ENCODE measurements at places on chromosomes 7 and 10. TPM values are rescaled to one million over a fixed set of nuclear protein-coding genes. Genes with fewer than 3 reads are reported as not detected.

GRCh38 chr10:62046522-62047227 lies 145.2 kb downstream of the ARID5B start:
- DNase-seq, result no peak

- DNase-seq, result no peak
Measured at GRCh38 chr7:120949393-120949911, 1.1 kb upstream of the ING3 start.

Gene CPA2
- total RNA-seq, result 1.2 TPM

Gene CDC14C
- total RNA-seq, result 0.18 TPM

DNA sequence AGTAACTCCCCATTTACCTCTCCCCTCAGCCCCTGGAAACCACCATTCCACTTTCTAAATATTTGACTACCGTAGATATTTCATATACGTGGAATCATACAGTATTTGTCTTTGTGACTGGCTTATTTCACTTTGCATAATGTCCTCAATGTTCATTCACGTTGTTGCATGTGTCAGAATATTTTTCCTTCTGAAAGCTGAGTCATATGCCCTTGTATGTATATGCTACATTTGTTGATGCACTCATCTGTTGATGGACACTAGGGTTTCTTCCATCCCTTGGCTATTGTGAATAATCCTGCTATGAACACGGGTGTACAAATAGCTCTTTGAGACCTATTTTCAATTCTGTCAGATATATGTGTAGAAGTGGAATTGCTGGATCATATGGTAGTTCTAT lies 25.8 kb upstream of the TSPAN13 start:
- DNase-seq, result no peak

GRCh38 chr7:46229409-46229808 lies 308.3 kb upstream of the IGFBP3 start:
- DNase-seq, result no peak

GRCh38 chr7:1853431-1853985 lies 183.4 kb downstream of the ELFN1 start:
- no peak for DNase-seq

DNA sequence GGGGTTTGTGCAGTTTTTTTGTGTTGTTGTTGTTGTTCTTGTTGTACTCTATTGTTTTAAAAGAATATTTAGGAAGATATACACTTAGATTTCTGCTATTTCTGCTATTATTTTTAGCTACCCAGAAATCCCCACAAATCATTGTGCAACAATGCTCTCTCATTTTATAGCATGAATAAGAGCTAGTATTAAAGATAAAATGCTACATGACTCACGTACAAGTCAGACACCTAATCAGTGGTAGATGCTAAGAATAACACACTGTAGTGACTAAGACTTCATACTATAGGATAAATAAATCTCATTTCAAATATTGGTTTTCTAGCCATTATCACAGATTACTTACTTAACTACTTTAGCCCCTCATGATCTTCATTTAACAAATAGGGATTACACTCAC lies 920.5 kb downstream of the KCNMA1 start:
- no peak for DNase-seq

DNA sequence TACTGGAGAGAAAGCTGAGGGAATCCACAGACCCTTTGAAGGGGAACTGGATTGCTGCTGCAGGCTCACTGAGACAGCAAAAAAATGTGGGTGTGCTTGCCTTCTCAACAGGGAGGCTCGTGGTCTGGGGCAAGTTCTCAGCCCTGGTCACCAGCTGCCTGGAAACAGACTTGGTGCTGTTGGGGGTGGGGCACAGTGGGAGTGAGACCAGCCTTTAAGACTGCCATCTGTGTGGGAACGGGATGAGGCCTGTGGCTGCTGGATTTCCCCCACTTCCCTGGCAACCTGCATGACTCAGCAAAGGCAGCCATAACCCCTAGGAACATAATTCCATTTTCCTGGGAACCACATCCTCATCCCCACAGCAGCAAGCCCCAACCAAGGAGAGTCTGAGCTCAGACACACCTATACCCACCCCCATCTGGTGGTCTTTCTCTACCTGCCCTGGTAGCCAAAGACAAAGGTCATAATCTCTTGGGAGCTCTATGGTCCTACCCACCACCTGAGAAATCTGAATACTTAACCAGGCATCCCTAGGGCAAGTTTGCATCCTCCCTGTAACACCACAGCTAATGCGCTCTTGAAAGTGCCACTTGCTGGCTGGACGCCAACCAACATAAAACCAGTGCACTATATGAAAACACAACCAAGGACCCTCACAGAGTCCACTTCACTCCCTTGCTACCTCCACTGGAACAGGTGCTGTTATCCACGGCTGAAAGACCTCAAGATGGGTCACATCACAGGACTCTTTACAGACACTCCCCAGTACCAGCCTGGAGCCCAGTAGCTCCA lies 45.0 kb upstream of the TFEC start:
- no peak for DNase-seq

DNA sequence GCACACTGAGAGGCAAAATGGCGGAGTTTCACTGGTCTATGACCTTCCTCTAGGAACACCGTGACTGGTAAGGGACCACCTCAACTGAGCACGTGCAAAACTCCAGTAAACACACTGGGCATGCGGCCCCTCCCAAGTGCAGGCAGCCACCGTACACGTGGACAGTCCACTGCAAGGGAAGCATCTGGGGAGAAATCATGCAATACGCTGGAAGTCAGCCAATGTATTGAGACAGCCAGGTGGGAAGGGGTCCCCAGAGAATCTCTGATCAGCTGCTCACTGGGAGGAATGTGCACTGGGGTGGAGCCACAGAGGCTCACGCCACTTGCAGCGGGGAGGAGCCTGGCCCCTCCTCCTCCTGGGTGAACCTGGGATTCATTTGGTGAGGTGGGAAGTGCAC lies 49.3 kb downstream of the CFAP46 start:
- DNase-seq, result peak; percentile 42

DNA sequence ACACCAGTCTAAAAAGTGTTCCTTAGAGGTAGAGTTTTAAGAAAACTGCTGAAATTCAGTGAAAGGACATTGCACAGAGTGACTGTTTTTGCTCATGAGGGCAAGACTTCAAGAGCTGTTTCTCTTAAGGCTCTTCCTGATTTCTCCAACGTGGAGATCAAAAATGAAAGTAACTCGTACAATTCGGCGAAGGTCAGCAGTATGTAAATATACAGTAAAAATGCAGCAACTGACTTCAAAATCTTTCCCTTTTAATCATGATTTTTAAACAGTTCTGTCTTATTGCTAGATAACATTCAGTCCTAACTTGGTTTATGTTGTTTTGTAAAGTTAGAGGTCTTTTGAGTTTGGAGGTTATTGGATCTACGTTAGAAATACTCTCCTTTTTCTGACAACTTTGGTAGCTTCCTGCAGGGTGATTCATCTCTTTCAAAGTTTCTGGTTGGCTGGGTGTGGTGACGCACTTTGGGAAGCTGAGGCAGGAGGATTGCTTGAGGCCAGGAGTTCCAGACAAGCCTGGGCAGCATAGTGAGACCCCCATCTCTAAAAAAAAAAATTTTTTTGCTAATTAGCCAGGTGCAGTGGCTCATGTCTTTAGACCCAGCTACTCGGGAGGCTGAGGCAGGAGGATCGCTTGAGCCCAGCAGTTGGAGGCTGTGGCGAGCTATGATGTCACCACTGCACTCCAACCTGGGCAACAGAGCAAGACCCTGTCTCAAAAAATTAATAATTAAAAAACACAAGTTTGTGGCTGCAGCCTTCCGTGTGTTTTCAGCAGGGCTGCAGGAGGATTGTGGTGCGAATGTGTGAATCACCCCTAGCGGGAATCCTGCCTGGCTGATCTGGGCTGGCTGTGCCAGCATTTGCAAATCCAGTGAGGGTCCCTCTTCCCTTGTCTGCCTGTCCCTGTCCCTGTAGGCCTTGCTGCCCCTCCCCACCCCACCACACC lies 29.2 kb upstream of the AP5Z1 start:
- DNase-seq, result no peak

DNA sequence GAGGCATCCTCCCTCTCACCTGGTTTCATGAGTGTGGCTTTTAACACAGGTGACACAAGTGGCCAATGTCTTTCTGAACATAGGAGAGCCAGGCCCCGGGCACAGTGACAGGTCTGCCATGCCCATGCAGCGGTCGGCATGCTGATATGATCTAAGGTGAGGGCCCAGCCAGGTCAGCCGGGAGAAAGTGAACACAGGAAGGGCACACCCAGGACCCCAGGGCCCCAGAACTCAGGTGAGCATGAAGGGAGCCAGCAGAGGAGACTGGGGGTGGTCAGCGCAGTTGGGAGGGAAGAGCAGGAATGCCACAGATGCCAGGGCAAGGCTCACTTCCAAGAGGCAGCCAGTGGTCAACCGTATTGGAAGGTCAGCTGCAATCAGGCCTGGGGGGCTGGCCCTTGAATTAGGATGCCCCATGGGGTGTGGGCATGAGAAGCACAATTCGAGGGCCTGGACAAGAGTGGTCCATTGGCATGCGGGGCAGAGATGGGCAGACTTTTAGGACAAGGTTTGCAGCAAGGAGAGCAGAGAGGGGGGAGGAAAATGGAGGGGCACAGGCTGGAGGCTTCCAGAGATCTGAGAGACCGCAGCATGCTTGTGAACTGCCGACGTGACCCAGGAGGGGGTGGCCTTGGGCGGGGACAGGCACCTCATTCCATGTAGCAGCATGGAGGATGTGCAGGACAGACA lies 3.9 kb upstream of the INPP5A start:
- peak; percentile 45 for DNase-seq

DNA sequence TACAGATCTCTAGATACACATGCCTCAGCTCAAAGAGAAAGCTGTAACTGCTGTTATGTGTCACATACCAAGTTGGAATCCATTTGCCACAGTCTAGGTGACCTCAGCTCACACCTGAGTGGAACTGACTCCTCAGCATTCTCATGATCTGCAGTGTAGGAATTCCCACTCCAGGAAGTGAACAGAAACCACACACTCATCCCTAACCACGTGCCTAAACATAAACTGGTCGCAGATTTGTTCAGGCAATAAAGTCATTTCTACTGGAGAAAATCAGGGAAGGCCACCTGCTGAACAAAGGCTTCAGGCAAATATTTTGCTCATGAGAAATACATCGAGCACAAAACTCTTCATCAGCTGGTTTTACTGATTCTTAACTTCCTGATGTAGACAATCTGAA lies 23.0 kb upstream of the ZMYND11 start:
- DNase-seq, result no peak

Gene ORC5
- 21.4 TPM for total RNA-seq

GRCh38 chr10:51748959-51749358 lies 49.6 kb upstream of the CSTF2T start:
- no peak for DNase-seq

DNA sequence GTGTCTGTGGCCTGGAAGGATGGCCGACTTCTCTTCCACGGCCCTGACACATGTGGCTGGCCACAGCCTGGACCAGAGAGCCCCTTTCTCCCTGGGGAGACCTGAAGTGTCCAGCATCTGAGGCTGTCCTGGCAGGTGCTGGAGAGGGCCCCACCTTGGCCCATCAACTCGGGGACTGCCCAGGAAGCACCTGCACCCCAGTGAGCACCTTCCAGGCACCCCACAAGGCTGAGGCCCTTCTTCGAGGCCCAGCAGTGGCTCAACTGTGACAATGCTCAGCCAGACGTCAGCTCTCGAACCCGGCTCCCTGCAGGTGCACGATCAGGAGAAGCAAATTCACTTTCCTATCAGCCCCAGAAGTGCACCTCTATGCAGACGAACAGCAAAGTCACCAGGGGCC lies 24.3 kb downstream of the RGS10 start:
- DNase-seq, result no peak

Gene SPDYE9
- total RNA-seq, result not detected

DNA sequence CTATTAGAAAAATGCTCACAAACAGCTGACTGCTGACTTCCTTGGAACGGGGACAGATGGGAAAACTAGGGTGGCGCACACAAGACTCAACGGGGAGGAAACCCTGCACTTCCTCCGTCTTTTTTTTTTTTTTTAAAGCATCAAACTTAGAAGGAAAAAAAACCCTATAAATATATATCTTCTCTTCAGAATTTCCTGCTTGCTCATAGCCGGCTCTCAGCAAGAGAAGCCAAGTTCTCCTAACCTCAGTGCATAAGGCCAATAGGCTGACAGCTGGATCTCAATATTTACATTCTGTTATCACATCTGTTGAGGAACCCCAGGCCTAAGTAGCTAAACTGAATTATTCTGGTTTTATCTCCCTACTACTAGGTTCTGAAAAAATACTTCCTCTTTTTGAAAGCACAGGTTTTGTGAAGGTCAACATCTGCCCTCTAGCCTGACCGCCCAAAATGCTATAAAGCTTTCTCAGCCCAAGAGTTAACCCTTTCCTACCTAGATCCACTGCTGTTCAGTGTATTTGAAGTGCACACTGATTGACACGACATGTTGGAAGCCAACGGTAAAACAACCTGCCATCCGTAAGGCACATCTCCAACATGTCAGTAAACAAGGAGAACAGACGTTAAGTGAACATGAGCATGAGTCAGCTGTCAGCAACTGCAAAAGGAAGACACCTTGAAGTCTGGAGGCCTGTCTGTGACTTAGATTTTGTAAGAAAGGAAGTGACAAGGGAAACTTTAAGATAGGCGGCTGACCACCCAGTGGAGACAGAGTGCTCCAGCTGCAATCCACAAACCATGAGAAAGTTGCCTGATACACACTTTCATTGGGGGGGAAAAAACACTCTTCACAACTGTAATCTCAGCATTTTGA lies 83.8 kb downstream of the EBLN1 start:
- DNase-seq, result no peak

- no peak for DNase-seq
Measured at GRCh38 chr7:43647339-43647672, 64.4 kb downstream of the STK17A start.

- no peak for DNase-seq
Measured at GRCh38 chr7:47196106-47196645, 385.7 kb downstream of the TNS3 start.

Gene C7orf57
- total RNA-seq, result not detected

- DNase-seq, result no peak
Measured at GRCh38 chr7:41303709-41304108, 399.2 kb downstream of the INHBA start.

Gene MCM10
- 0.45 TPM for total RNA-seq

Gene PRKAR2B
- total RNA-seq, result 17.8 TPM

Gene MOSPD3
- total RNA-seq, result 23.0 TPM

Gene NRG3
- total RNA-seq, result 1.4 TPM

- DNase-seq, result no peak
Measured at GRCh38 chr10:70694418-70695141, 22.3 kb downstream of the ADAMTS14 start.

DNA sequence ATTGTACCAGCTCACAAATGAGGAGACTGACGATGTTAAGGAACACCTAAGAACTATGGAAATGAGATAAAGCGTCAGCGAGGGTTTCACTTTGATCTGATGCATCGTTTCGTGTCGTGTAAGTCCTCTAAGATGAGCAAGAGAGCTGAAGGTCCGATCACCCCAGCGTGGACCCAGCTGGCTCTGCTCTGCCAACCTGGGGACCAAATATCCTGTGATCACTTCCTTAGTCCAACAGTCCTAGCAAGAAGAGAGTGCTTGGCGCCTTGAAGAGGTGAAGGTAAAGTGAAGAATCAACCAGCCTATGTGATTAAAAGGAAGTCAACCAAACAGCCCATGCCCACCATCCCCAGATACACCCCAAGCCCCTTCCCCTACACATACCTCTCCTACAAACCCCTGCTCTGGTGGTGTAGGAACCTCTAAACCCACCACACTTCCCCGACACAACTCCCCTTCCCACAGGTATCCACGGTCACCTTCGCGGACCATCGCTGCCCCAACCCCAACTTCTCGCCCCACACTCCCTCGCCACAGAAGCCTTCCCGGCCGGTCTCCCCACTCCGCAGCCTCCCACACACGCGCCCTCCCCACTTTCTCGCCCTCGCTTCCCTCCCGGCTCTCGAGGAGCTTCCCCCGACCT lies 722 bp downstream of the UPF2 start:
- no peak for DNase-seq
